Ovary (tissue), 10 donors: ENCODE measurements at places on chromosomes 2 and 18. TPM values are rescaled to one million over a fixed set of nuclear protein-coding genes. Genes with fewer than 3 reads are reported as not detected.
A peak's percentile ranks its signal among the peaks of the same experiment; 100 is the strongest.

DNA sequence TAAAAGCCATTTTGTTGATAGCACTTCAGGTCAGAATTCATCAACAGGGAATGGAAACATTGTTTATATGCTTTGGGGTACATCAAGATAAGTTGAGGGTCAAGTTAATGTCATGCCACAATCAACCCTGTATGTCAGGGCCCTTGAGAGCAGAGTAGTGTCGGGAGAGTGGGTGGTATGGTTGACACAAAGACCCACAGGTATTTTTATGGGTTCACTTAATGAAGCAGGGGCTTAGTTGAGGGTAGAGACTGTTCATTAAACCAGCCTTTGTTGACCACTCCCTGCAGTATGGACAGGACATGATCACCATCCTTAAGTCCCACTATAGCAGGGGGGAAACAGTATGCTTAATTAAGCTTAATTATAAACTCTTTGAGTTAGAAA, 5.7 kb downstream of the RPL37A start:
- H3K4me1 ChIP-seq = peaks cover 1% of the 10 kb centered on the region
- no peaks in the 10 kb centered on the region for H3K36me3 ChIP-seq
- DNase-seq = no peak
- no peak overlapping the region for H3K4me3 ChIP-seq

- H3K27ac ChIP-seq = no peak overlapping the region
- no peak for DNase-seq
- no peaks in the 10 kb centered on the region for H3K27me3 ChIP-seq
- H3K4me1 ChIP-seq = peaks cover 3% of the 10 kb centered on the region
- no peaks in the 10 kb centered on the region for H3K36me3 ChIP-seq
These were observed 44.1 kb downstream of the PPP4R1 start for GRCh38 chr18:9570255-9570654.

DNA sequence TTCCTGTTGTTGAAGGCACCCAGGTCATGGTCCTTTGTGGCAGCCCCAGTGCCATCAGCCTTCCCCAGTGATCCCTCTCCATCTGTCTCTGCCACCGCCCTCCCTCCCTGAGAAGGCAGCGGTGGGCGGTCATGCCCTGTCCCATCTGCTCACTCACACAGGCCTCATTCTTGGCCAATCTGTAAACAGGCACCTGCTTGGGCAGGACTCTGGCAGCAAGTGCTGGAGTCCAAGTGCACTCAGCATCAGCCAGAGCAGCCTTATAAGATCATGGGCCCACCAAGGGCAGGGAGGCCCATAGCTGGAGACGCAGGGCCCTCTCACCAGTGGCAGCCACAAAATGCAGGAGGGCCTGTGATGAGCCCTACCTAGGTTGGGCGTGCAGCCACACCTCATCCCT, 140.9 kb downstream of the TWIST2 start:
- DNase-seq = peak; percentile 7
- no peaks in the 10 kb centered on the region for H3K27me3 ChIP-seq
- H3K36me3 ChIP-seq = no peaks in the 10 kb centered on the region

DNA sequence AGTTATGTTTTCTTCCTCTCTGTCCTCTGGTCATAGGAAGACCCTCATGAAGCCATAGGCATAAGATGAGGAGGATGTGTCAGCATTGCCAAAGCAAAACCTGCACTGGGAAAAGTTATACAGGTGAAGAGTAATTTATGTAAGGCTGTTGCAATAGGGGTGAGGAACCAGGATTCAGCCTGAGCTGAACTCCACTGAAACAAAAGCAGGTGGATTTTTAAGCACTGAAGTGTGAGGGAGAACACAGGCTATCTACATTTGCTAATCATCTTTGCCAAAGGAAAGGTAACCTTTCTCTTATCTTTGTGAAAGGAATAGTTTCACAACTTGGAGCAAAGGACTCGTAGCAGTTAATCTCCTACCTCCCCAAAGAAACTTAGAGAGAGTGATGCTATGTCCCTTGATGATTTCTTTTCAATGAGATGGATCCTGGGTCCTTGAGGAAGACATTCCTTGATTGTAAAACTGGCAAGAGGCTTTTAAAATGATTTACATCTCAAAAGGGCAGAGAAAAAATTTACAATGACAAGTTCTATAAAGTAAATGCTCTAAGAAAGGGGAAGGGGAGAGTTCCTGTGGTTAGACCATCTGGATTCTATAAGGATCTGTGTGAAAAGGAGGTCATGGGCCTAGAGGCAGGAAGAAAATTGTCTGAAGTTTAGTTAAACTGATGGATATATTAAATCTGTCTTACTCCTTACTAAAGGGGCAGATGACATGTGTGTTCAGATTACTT, 385.4 kb upstream of the CDH7 start:
- no peaks in the 10 kb centered on the region for H3K4me1 ChIP-seq
- no peak overlapping the region for H3K27ac ChIP-seq
- H3K36me3 ChIP-seq = no peaks in the 10 kb centered on the region
- no peak overlapping the region for H3K4me3 ChIP-seq

DNA sequence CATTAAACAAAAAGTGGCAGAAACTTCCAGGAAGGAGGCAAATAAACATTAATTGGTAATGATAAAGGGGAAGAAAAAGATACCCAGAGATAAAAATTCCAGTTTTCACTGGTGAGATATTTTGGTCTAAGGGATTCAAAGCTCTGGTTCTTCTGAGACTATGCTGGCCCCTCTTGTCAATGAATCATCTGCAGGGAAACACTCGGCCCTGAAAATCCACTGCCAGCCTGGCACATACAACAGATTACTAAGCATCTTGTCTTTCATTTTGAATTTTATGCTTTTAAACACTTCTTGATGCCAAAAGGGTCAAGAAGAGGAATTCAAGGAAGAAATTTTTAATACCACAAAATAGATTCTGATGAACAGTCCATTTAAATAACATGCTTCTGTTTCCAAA, 1603.8 kb upstream of the ZEB2 start:
- H3K4me1 ChIP-seq = no peaks in the 10 kb centered on the region
- DNase-seq = no peak
- no peak overlapping the region for H3K4me3 ChIP-seq
- H3K27ac ChIP-seq = no peak overlapping the region
- no peaks in the 10 kb centered on the region for H3K27me3 ChIP-seq

- H3K27me3 ChIP-seq = no peaks in the 10 kb centered on the region
- DNase-seq = no peak
- H3K36me3 ChIP-seq = no peaks in the 10 kb centered on the region
- no peak overlapping the region for H3K27ac ChIP-seq
These were observed 152.9 kb downstream of the FAM124B start for GRCh38 chr2:224248944-224249371.

GRCh38 chr18:43992741-43993140, 687.9 kb upstream of the SETBP1 start:
- H3K27ac ChIP-seq = no peak overlapping the region
- DNase-seq = no peak
- no peaks in the 10 kb centered on the region for H3K27me3 ChIP-seq
- no peaks in the 10 kb centered on the region for H3K36me3 ChIP-seq

GRCh38 chr2:119422360-119423107, 9.1 kb upstream of the TMEM37 start:
- no peaks in the 10 kb centered on the region for H3K36me3 ChIP-seq
- no peak overlapping the region for H3K27ac ChIP-seq
- H3K27me3 ChIP-seq = no peaks in the 10 kb centered on the region
- H3K4me1 ChIP-seq = peaks cover 15% of the 10 kb centered on the region

DNA sequence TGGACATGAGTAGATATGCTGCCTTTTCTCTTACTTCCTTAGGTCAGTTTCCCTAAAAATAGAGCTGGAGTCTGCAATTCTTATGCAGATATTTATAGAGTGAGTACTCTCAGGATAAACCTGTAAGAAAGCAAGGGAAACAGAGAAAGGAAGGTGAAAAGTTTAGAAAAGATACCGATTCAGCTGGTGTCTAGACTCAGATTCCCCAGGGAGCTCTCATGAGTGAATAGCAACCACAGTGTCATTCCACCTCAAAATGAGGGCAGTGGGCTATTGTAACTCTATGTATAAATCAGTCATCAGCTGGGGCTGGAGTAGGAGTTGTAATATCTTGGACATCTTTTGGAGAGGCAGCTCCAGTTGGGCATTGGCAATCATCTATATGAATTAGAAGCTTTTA, 1485.1 kb upstream of the TMEFF2 start:
- no peaks in the 10 kb centered on the region for H3K4me1 ChIP-seq
- H3K4me3 ChIP-seq = no peak overlapping the region
- DNase-seq = no peak
- no peaks in the 10 kb centered on the region for H3K36me3 ChIP-seq
- no peaks in the 10 kb centered on the region for H3K27me3 ChIP-seq

GRCh38 chr2:176534798-176535466, 265.7 kb downstream of the MTX2 start:
- DNase-seq = no peak
- no peak overlapping the region for H3K4me3 ChIP-seq
- peaks cover 5% of the 10 kb centered on the region for H3K4me1 ChIP-seq
- H3K27ac ChIP-seq = no peak overlapping the region

DNA sequence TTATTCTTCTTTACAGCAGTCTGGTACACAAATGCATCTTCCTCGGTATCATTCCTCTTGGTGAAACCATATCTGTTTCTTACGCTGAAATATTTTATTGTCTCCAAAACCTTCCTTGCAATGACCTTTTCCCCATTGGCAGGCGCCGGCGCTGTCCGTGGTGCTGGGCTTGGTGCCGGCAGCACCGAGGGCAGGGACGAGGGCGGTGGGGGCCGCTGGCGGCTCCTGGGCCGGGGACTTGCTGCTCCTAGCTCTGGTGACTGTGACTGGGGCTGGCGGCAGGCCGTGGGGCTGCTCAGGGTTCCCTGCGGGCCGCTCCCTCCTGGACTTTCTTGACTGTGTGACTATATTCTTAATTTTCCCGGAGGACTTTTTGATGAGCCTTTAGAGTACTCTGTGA, 72.5 kb downstream of the GPR39 start:
- H3K36me3 ChIP-seq = no peaks in the 10 kb centered on the region
- no peak for DNase-seq
- no peak overlapping the region for H3K27ac ChIP-seq
- no peaks in the 10 kb centered on the region for H3K4me1 ChIP-seq
- H3K4me3 ChIP-seq = no peak overlapping the region
- no peaks in the 10 kb centered on the region for H3K27me3 ChIP-seq

GRCh38 chr2:3326182-3326537, 51.5 kb downstream of the EIPR1 start:
- no peak for DNase-seq
- no peaks in the 10 kb centered on the region for H3K27me3 ChIP-seq
- no peak overlapping the region for H3K4me3 ChIP-seq
- no peaks in the 10 kb centered on the region for H3K36me3 ChIP-seq
- H3K27ac ChIP-seq = no peak overlapping the region

DNA sequence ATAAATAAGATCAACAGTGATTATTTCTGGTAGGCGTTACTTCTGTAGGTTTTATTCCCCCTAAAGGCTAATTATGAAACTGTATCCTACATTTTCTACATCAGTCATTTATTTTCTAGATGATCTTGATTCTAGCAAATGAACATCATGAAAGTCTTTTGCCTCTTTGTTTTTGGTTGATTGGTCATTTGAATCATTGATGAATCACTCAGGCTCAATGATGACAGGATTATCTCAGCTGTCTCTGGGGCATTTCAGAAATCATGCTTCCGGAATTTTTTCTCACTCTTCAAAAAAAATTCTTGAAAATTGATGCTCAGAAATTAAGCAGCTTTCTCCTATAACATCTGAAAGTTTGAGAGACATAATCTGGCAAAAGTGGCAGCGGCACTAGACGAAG, 298.9 kb upstream of the TCF4 start:
- no peaks in the 10 kb centered on the region for H3K36me3 ChIP-seq
- H3K4me3 ChIP-seq = no peak overlapping the region
- H3K4me1 ChIP-seq = no peaks in the 10 kb centered on the region
- H3K27me3 ChIP-seq = no peaks in the 10 kb centered on the region
- H3K27ac ChIP-seq = no peak overlapping the region

DNA sequence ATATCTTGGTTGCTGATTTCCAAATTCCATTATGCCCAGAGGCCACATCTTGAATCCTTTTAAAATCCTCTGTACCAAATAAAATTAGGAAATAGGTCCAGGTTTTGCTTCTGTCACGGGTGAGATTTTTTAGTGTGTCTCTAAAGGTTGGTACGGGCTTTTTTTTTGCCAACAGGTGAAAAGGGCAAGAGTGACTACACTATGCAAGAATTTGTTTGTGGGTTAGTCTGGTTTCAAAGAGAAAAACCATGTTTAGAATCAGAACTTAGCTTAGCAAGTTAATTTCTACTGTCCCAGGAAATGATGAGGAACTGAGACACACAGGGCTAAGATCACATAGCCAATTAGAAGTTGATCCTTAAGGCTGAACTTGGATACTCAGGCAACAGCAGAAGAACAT, 41.7 kb downstream of the POLR1A start:
- H3K4me1 ChIP-seq = peaks cover 7% of the 10 kb centered on the region
- no peak for DNase-seq
- H3K27me3 ChIP-seq = no peaks in the 10 kb centered on the region
- no peak overlapping the region for H3K4me3 ChIP-seq

- no peaks in the 10 kb centered on the region for H3K27me3 ChIP-seq
- H3K4me3 ChIP-seq = no peak overlapping the region
- no peak overlapping the region for H3K27ac ChIP-seq
- H3K36me3 ChIP-seq = no peaks in the 10 kb centered on the region
These were observed 1.8 kb downstream of the CCDC141 start for GRCh38 chr2:179048099-179048498.

- H3K27ac ChIP-seq = no peak overlapping the region
- no peaks in the 10 kb centered on the region for H3K4me1 ChIP-seq
- no peak for DNase-seq
- no peaks in the 10 kb centered on the region for H3K27me3 ChIP-seq
- H3K4me3 ChIP-seq = no peak overlapping the region
These were observed 229.9 kb downstream of the TTC32 start for GRCh38 chr2:19671916-19672315.

- no peak overlapping the region for H3K27ac ChIP-seq
- H3K4me3 ChIP-seq = no peak overlapping the region
- H3K36me3 ChIP-seq = no peaks in the 10 kb centered on the region
- H3K27me3 ChIP-seq = no peaks in the 10 kb centered on the region
These were observed 6.6 kb downstream of the KIF1A start for GRCh38 chr2:240813231-240813921.

GRCh38 chr2:105138643-105139042, 100.8 kb downstream of the MRPS9 start:
- no peak overlapping the region for H3K27ac ChIP-seq
- DNase-seq = no peak
- H3K4me1 ChIP-seq = no peaks in the 10 kb centered on the region
- no peak overlapping the region for H3K4me3 ChIP-seq
- H3K36me3 ChIP-seq = no peaks in the 10 kb centered on the region

GRCh38 chr2:204900910-204901309, 355.6 kb downstream of the PARD3B start:
- H3K27me3 ChIP-seq = no peaks in the 10 kb centered on the region
- H3K4me3 ChIP-seq = no peak overlapping the region
- H3K36me3 ChIP-seq = no peaks in the 10 kb centered on the region
- peaks cover 1% of the 10 kb centered on the region for H3K4me1 ChIP-seq

Gene OSGEPL1
- 9.1 TPM for total RNA-seq

Gene MPHOSPH10
- total RNA-seq = 35.3 TPM

Gene FEV
- total RNA-seq = not detected

Gene RAPGEF4
- total RNA-seq = 8.0 TPM

Gene PJVK
- total RNA-seq = 7.3 TPM

Gene SRBD1
- total RNA-seq = 16.7 TPM

Gene SPATA3
- not detected for total RNA-seq

Gene REG1B
- total RNA-seq = not detected

Gene PKP4
- 38.1 TPM for total RNA-seq

Gene TXNDC2
- total RNA-seq = 0.11 TPM

Gene GAREM2
- 6.2 TPM for total RNA-seq

Gene SRSF7
- total RNA-seq = 90.0 TPM

Gene PSMG2
- 53.7 TPM for total RNA-seq
